ENCODE measurements at places on chromosomes 13 and 19.
A peak's percentile ranks its signal among the peaks of the same experiment; 100 is the strongest.

DNA sequence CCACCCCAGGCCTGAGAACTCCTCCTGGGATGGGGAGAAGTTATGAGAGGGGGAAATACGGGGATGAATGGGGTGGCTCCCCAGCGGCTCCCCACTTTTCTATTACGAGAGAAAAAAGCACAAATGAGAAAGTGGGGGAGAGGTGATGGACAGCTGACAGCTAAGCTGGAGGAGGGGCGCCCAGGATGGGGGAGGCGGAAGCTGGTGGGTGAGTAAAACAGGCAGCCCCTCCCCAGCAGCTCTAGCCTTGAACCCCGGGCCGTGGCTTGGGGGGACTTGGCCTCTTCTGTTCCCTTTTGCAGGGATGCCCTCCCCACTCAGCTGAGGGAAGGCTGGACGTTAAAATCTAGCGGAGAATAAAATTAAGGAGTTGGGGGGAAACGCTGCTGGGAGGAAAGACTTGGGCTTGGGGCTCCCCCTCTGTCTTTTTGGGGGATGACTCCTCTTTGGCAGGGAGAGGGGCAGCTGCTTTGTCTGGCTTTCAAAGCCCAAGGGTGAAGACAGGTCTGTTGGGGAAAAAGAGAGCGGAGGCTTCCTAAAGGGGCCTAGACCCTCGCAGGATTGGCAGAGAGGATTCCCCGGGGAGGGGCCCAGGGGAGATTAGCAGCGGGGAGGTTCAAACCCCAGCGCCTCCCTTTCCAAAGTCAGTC is 1.4 kb upstream of the SAMD1 start:
- no peak for DNase-seq

DNA sequence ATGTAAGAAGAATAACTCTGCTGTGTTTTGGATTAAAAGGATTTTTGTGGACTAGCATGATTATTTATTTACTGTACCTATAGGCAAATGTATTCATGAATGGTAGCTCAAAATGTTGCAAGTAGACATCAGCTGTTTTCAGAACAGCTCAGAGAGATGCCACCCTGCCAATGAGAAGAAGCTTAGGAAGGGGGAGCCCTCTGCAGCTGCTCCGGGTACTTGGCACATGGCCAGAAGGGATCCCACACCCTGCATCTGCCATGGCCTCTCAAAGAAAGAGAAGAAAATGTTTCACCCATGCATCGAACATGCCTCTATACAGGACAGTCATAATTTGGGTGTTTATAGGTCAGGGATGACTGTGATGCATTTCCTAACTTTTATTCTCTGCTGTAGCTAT is 30.5 kb upstream of the MBNL2 start:
- DNase-seq: no peak

DNA sequence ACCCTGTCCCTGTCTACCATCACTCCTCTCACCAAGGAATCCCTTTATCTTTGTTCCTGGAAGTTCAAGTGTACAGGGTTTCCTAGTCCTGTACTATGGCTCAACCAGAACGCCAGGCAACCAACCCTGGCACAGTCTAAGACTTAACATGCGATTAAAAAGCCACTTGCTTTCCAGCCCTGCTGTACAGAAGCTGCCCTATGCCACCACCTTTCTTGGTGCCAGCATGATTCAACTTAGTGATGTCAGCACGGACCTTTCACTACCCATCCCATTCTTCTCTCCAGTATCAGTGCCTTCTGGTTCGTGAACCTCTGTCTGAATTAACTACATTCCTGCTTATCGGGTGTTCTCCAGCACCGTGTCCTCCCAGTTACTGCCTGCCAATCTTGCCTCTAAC is 151.1 kb downstream of the KLF12 start:
- DNase-seq: no peak

GRCh38 chr19:18098891-18099622 is 1.5 kb downstream of the MAST3 start:
- DNase-seq: no peak

GRCh38 chr19:58009666-58010301 is 7.2 kb upstream of the ZNF606 start:
- DNase-seq: peak; percentile 55

DNA sequence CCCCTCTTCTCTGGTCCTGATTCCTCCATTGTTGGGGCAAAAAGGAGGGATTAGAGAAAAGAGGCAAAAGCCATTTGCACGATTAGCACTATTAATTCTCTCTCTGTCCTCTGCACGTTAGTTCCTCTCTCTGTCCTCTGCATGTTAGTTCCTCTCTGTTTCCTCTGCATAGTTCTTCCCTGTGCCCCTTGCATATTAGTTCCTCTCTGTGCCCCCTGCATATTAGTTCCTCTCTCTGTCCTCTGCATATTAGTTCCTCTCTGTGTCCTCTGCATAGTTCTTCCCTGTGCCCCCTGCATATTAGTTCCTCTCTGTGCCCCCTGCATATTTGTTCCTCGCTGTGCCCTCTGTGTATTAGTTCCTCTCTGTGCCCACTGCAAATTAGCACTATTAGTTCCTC is 847.2 kb upstream of the GPC6 start:
- DNase-seq: no peak

GRCh38 chr13:98586400-98587345 is 9.8 kb upstream of the STK24 start:
- DNase-seq: no peak

Measured in CD4-positive, alpha-beta T cell treated with Interleukin-15 for 4 hours (primary cell).